ENCODE measurements at places on chromosomes 12 and 14.

DNA sequence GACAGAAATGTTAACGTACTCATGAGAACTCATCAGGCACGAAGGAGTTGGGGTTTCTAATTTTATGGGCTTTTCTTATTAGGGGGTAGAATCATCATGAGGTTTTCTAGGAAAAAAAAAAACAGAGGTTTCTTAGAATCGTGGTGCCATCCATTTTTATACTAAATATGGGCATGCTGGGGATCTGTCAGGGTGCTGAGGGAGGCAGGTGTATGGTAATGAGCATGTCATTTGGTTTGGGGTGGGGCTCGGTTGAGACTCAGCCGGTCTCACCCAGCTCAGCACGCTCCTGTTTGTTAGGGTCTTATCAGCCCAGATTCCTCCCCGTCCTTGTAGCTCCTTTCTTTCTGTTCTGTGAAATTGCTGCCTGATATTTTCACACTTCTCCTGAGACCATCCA, 98.2 kb downstream of the DICER1 start:
- no peak for DNase-seq

GRCh38 chr12:69476276-69477017, 6.3 kb downstream of the FRS2 start:
- no peak for DNase-seq

- no peak for DNase-seq
These were observed 88.2 kb upstream of the CNOT2 start for GRCh38 chr12:70154960-70155589.

DNA sequence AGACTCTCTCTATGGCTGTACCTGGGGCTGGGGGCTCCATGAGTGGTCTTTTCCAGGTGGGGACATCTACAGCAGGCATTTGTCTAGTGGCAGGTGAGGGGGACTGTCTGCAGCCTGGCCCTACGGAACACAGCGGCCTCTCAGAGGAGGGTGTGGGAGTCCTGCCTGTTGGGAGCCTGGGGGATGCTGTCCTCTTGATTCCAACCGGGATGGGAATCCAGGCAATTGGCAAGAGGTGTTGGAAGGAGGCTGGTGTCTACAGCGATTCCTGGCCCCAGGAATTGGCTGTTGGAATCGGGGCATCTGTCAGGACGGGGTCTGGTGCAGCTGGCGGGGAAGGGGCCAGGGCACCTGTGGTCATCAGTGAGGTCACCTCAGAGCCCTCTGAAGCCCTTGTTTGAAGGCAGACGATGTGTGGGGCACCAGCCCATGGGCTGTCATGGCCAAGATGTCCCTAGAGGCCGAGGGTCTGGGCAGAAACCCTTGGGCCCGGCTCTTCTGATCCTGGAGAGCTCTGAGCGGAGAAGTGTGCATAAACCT, 386.3 kb downstream of the TMEM121 start:
- DNase-seq = no peak

DNA sequence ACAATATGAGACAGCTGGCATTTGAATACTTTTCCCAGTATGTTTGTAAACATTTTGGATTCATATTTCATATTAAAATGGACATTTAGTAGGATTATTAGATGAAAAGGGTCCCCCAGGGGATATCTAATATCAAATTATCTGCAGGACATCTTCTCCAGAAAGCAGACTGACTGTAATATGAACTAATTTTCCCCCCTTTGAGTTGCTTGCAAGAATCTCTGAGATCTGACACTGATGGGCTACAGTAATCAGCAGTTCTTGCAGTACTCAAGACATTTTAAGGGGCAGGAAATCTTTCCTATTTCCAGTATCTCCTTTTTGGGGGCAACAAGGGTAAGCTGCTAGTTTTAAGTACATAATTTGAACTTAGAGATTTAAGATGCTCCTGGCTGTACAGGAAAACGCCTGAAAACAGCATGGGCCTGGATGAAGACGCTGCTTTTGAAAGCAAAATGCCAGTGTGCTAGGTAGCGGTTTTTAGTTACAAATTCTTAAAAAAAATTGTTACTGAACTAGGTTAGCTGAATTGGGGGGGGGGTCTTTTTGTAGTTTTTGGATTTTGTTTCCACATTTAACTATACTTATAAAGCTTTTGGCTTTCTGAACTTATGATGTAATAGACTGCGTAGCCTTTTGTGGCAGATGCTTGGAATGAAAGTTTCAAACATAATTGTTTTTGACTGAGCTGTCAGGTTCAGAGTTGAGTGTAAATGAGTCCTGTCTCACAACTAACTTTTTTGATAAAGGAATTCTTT, 2.2 kb downstream of the FRMD6 start:
- DNase-seq = no peak

- DNase-seq = no peak
These were observed 310.4 kb downstream of the PAWR start for GRCh38 chr12:79380402-79380801.

- no peak for DNase-seq
These were observed 127.2 kb downstream of the LRRK2 start for GRCh38 chr12:40351976-40352375.
